Motor neuron (in vitro differentiated cells): ENCODE measurements at places on chromosomes 7 and 10.
A peak's percentile ranks its signal among the peaks of the same experiment; 100 is the strongest.

DNA sequence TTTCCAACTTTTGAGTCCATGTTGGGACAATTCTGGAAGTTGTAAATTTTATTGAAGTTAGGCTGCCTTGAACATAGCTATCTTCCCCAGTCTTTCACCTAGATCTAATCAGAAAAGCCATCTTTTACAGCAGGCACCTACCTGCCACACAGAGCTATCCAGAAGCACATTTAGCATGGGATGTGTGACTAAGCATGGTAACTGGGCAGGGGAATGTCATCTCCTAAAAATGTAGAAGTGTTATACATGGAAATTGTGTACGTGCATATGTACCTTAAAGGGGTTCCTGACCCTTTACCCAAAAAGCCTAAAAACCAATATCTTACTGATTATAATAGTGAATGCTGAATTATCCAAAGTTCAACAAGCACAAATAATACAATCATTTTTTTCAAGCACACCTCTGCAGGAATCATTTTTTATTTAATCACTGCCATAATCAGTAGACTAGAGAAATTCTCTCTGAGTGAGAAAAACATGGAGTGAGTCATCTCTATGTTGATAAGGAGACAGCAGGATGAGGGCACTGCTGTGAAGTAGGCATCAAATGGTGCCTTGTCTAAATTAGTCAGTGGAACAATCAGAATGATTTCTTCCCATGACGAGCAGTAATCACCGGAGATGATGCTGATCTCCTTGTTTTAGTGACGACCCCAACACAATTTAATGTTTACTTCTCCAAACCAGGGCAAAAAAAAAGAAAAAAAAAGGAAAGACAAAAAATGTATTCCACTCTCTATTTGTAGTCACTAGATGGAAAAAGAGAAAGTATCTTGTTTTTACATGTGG, 75.9 kb downstream of the SORBS1 start:
- peak; percentile 62 for ATAC-seq

GRCh38 chr7:8177109-8177933, 84.6 kb downstream of the ICA1 start:
- no peak for ATAC-seq

GRCh38 chr10:35218339-35218955, 91.8 kb downstream of the CREM start:
- peak; percentile 85 for ATAC-seq

- peak; percentile 12 for ATAC-seq
Observed at GRCh38 chr7:101172854-101173751, 7.0 kb downstream of the NAT16 start.

DNA sequence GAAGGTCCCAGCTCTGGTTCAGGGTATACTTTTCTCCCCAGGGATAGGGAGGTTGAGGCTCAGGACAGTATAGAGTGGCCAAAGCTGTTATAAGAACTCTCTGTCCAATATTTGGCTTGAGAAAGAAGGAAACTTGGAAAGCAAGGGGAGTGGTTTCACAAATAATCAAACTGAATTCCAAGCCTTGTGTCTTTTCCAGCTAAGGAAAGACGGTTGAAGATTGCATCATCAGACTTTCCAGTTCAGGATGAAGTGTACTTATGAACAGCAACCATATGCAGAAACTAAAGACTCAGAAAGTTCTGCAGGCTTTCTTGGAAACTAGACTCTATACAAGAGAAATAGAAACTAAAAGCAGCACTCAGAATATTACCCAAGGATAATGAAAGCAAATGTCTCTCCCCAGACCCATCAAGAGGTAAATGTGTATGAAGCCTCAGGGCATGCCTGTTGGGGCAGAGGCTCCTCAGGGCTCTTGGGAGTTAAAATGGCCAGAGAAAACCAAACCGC, 46.4 kb downstream of the RAMP3 start:
- ATAC-seq = peak; percentile 90

DNA sequence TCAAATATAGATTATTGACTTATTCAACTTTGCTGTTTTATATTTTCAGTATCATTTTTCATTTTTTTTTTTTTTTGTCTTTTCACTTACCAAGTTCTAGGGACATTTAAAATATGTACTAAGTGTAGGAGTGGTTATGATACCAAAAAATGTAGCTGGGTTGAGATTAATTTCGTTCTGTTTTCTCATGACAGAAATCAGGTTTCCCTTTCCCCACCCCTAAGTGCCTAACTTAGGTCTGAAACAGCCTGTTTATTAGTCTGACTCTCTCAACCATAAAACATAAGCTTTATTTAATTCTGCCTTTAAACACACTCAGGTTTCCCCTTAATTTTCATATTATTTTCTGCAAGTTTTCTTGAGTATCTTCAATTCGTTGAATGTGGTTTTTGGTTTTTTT, 22.1 kb downstream of the TMEM106B start:
- ATAC-seq = no peak

DNA sequence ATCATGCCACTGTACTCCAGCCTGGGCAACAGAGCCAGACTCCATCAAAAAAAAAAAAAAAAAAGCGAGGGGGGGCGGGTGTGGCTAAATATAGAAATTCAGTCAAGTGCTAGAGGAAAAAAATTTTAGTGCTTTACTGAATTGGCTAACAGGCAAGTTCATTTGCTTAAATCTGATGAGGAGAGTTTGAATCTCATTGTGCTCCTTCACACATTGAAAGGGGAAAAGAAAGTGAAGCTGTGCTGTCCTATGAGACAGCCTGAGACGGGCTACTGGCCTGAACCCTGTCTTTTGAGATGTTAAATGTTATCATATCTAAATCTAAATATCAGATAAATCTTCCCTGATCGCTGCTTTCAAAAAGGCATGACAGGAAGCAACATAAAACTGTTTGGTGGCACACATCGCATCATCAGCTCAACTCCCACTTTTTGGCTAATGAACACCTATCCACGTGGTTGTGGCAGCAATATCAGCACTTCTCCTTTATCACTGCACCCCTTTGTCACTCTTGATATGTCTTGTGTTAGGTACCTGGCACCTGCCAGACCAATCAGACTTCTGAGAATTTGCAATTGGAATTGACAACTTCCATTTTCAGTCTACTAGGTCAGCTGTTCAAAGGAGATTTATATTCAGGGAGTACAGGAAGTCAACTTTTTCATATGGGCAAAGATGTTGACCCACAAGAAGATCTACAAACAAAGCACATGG, 14.0 kb upstream of the IFIT1B start:
- no peak for ATAC-seq

- ATAC-seq = no peak
Observed at GRCh38 chr7:131241386-131241785, 86.3 kb upstream of the MKLN1 start.

DNA sequence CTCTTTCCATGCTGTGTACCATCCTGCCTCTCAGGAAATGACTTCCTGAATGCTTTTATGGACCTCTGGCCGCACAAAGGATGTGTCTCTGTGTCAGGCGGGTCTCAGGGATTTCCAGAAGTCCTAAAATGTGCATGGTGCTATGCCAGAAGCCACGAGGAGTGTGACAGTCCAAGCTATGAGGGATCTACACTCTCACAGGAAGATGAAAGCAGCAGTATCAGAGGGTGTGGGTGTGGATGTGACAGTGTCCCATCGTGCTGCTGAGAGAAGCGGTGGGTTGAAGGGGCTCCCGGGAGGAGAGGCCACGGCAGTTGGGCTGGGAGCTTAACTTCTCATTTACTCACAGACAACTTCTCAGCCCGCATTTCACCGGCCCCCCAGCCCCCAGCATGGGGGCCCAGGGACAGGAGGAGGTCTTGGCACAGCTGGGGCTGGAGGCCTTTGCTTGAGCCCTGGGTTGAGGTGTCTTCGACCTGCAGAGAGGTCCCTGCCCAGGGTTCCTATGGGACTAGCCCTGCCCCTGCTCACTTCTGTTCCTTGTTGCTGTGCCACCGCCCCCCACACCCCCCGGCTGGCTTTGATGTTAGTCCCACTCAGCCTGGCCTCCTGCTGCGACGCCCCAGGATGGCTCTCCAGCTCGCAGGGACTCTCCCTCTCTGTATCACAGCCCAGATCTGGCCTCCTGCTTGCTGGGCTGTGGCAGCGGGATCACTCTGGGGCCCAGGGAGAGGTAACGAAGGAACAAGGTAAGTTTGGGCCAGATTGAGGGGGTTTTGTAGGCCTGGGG, 30.8 kb upstream of the EMX2 start:
- no peak for ATAC-seq

GRCh38 chr10:113230011-113230610, 280.1 kb downstream of the TCF7L2 start:
- no peak for ATAC-seq

DNA sequence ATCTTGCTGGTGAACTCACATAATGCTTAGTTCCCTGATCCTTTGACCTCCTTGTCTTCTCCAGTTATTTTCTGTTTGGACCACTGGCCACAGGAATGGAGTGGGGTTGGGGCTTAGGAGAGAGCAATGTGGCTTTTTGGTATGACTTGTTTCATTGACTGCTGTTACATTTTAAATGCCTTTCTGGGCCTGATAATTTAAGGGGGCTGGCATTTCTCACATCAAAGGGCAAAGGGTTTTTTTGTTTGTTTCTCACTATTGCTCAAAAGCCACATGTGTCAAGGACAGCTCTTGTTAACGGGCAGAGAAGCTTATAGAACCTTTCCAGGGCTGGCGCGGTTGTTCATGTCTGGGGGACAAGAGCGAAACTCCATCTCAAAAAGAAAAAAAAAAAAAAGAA, 161.2 kb upstream of the TNRC18 start:
- no peak for ATAC-seq

DNA sequence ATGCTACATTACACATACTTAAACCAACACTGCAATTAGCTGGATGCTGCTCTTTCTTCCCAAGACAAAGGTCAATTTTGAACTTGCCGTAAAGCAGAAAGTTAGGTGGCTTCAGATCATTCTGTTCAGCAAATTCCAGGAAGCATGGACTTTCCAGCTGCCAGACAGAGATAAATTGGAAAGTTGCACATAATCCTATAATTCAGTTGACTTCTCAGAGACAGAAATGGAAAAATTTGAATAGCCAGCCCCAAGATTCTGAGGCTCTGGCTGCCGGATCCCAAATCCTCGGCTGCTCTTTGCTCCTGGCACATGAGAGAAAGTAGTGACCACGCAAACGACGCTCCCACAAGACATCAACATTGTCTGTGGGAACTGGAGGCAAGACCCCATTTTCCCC, 105.0 kb upstream of the VIPR2 start:
- no peak for ATAC-seq

- ATAC-seq = peak; percentile 18
Observed at GRCh38 chr10:6840201-6840691, 260.2 kb upstream of the PRKCQ start.

- ATAC-seq = peak; percentile 82
Observed at GRCh38 chr7:8433477-8434289, at the start of gene NXPH1. TSS of gene NXPH1 (plus strand) at chr7:8433609.

- peak; percentile 88 for ATAC-seq
Observed at GRCh38 chr7:156515911-156516790, 124.4 kb upstream of the RNF32 start.

DNA sequence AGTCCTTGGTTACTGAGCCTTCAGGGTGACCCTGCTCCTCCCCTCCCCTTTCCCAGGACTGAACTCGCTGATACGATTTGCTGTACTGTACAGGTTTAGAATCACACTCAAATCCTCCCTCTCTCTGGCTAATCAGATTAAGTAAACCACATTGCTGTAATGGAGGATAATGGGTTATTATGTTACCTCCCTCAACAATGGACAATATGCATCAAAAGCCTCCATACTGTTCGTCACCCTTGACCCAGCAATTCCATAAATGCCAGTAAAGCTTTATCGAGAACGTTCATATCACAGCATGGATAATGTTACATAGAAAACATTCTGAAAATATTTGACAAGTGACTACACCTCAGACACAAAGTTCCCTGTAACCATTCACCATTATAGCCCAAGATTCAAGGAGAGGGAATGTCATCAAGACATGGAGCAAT, 61.7 kb downstream of the FAM107B start:
- no peak for ATAC-seq

- no peak for ATAC-seq
Observed at GRCh38 chr7:30736291-30736690, 15.6 kb upstream of the INMT start.

- no peak for ATAC-seq
Observed at GRCh38 chr10:79498291-79498829, 14.0 kb upstream of the EIF5AL1 start.

GRCh38 chr10:104834580-104834979, 193.5 kb downstream of the SORCS3 start:
- ATAC-seq = no peak

GRCh38 chr7:71886046-71886445, 526.1 kb downstream of the CALN1 start:
- ATAC-seq = no peak

DNA sequence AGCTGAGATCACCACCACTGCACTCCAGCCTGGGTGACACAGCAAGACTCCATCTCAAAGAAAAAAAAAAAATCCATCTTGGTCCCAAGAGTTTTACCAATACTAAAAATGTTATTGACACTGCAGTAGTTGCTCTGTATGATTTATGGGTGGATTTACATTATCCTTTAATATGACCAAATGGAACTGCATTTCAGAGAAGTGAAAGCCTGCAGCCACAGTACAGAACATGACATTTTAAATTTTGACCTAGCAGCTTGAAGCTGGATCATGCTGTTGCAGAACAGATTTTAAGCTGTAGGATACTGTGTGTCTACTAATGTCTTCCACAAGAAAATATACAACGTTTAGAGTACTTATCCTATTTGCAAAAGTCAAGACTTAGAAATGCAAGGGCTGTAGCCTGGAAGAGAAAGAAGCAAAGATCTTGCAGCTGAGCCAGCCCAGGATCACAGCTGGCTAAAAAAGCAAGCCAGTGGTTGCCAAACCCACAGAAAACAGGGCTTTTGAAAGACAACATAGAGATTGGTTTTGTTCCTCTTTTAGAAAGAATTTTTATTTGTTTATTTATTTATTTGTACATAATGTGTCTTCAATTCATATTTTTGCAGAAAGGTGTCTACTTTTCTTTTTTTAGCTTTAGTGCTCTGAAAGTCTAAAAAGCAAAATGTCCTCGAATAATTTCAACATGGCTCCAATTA, 55.2 kb upstream of the WNT16 start:
- no peak for ATAC-seq

DNA sequence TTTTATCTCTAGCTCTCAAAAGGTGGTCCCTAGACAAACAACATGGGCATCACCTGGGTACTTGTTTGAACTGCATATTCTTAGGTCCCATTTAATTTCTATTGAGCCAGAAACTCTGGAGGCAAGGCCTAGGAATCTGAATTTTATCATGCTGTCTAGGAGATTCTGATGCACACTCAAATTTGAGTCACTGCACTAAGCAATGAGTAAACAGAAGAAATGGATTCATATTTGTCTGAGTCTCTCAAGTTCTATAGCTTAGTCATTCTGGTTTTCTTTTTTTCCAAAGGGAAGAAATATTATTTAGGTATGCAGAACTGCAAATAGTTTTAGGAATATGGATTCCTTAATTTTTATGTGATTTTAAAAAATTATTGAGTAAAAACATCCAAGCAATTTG, 185.5 kb downstream of the SEMA3A start:
- ATAC-seq = no peak

GRCh38 chr10:89279421-89279869, 22.4 kb upstream of the IFIT2 start:
- no peak for ATAC-seq
